ENCODE measurements at places on chromosomes 5 and 9.

GRCh38 chr9:108156270-108156998, 666.9 kb upstream of the KLF4 start:
- DNase-seq: no peak

DNA sequence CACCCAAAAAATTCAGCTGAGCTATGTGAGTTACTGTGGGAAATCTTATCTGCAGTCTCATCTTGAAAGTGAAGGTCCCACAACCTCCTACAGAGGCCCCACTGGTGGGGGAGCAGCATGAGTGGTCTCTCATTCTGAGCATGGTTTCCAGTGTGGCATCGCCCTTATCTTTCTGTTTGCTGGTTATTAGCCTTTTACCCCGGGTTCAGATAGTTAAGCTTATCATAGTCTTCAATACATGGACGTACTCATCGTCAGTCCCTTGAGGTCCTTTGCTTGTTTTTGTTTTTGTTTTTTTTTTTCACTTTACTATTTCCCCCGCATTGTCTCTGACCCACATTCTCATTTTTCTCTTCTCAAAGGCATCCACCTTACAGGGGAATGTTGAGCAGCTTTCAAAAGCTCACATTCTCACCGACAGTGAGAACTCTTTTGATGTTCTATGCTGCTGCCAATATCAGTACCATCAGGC, 7.7 kb upstream of the HAVCR2 start:
- DNase-seq: peak; percentile 9

GRCh38 chr5:12133520-12133919, 229.3 kb upstream of the CTNND2 start:
- DNase-seq: no peak

DNA sequence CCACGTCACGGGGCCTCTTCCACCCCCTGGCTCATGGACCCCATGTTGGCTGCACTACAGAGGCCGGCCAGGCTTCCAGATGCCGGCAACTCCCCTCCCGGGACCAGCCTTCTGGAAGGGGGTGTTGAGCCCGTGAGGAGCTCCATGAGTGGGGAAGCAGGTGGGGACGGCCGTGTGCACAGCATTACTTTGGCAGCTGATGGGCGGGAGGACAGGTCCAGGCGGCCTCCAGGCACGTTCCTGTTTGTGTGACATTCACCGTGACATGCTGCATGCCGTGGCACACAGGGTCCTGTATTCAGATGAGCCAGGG, 29.1 kb upstream of the ABO start:
- DNase-seq: no peak

GRCh38 chr5:108686676-108687075, 61.0 kb upstream of the FER start:
- no peak for DNase-seq

GRCh38 chr5:135881819-135882218, 13.8 kb downstream of the IL9 start:
- no peak for DNase-seq

DNA sequence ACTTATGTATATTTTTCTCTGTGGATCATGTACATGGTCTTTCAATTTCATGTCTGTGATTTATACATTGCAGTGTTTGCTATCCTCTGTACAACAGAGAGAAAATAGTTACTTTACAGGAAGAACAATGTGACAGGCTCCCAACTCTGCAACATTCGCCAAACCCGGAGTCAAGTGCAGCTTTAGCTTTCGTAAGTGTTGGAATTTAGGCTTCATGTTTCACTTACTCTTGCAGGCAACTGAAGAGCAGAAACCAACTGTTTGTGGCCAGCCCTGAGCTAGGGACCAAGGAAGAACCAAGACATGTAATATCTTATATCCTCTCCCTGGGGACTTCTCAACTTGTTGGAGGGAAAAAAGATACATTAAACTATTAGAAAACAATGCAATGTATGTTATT, 147.9 kb downstream of the C5orf15 start:
- no peak for DNase-seq

- no peak for DNase-seq
These were observed 599.9 kb downstream of the CSNK1G3 start for GRCh38 chr5:124111886-124112285.

DNA sequence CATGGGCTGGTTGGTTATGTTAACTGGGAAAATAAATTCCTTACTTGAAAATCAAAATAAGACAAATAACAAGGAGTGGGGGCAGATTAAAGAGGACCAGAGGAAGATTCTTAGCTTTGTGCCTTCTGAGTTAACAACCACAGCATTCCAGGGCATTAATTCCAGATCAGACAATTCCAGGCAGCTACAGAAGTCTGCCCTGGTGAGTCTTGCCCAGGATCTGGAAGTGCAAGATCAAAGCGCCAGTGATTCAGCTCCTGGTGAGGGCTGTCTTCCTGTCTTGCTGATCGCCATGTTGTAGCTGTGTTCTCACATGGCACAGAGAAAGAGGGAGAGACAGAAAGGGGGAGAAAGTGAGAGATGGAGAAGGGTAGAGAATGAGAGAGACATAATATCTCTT, 65.6 kb downstream of the ANXA2R start:
- no peak for DNase-seq

DNA sequence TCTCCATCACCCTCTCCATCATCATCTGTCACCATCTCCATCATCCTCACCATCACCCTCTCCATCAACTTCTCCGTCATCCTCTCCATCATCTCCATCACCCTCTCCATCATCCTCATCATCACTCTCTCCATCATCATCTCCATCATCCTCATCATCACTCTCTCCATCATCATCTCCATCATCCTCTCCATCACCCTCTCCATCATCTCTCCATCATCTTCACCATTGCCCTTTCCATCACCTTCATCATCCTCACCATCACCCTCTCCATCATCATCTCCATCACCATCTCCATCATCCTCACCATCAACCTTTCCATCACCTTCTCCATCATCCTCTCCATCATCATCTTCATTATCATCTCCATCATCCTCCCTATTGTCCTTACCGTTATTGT, 565.5 kb upstream of the SGCD start:
- no peak for DNase-seq

DNA sequence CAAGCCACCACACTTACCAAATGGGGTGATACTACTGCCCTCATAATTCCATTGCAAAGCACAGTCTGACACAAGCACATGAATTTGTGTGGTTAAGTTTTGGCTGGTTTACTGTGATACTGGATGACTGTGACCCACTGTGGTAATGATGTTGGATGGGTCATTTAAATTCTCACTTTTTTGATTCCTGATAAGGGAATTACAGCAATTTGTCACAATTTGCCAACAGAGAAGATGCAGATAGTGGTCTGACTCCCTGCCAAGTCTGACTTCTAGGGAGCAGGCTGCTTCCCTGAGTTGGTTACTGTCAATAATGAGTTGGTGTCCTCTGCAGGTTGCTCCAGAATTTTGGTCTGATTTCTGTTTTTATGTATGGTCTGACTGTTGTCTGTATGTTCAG, 731.9 kb downstream of the MTRR start:
- no peak for DNase-seq

- DNase-seq: no peak
These were observed 74.5 kb upstream of the MAP1B start for GRCh38 chr5:72032788-72033187.

DNA sequence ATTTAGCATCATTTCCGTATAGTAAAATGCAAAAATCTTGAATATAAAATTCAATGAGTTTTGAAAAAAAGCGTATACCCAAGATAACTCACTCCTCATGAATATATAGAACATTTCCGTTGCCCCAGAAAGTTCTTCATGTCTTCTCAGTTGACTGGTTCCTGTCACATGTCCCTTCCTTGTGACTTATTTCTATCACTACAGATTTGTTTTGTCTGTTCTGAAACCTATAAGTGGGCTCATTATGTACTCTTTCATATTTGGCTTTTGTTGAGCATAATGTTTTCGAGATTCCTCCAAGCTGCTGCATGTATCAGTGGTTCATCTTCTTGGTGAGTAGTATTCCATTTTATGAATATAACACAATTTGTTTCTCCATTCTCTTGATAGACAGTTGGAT, 11.0 kb upstream of the HACD4 start:
- no peak for DNase-seq
